T-helper 1 cell (primary cell): ENCODE measurements at places on chromosomes 2 and 18.

DNA sequence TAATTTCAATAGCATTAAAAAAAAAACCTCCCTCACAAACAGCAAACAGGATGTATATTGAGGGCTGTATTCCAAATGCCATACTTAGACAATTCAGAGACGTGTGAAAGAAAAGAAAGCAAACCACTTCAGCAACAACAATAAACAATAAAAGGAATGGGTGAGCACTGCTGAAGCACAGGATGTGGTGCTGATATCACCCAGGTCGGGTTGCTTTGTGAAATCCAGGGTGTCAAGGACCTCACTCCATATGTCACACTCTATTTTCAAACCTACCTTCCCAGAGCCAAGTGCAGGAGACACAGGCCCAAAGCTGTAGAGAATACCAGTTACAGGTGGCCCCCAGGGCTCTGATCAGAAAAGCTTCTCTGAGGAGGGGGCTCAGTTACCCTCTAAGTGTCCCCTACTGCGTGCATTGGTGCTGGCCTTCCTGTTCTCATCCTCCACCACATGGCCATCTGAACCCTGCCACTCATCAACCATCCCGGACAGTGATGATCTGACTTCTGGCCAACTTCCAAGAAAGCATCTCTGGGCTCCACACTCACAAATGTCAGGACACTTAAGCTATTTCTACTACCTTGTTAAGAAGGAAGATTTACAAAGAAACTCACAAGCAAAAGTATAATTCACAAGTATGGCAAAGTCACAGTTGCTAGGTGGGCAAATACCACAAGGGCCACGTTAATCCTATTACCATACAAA is 363.0 kb downstream of the SS18 start:
- DNase-seq, result no peak

DNA sequence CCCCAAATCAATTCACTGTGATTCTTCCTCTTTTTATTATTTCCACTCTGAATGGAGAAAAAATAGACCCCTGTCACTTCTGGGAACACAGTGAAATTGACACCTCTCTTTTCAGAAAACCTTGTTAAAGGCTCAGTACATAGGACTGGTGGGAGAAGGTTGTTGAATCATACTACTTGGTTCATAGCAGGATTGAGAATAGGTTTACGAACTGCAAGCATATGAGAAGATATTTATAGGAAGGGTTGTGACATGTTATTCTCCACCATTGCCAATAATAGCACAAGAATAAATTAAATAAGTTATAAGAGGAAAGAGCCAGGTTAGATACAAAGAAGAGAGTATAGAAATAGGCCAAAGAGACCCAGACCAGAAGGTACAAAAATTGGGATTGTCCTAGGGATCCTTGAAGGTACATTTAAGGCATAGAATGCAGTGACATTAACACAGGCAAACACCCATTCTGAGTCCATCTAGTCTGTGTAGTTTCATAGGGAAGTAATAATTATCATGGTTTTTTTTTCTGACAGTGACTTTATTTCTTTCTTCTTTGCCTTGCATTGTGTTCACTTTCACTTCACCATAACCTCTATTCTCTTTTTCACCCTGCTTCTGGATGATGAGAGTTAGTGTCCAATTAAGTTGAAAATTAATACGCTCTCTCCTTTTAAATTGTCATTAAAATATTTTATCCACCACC is 21.8 kb upstream of the SERPINE2 start:
- DNase-seq, result no peak

GRCh38 chr18:77894060-77894459 is 644.4 kb downstream of the GALR1 start:
- no peak for DNase-seq

- no peak for DNase-seq
Observed at GRCh38 chr2:6771634-6772611, 93.8 kb downstream of the CMPK2 start.

DNA sequence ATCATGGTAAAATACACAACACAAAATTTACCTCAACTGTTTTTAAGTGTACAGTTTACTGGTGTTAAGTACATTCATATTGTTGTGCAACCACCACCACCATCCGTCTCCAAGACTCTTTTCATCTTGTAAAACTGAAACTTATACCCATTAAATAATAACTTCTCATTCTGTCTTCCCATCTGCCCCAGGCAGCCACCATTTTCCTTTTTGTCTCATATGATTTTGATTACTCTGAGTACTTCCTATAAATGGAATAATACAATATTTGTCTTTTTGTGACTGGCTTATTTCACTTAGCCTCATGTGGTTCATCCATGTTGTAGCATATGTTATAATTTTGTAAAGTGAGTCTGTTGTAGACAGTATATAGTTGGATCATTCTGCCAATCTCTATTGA is 82.7 kb downstream of the ALMS1 start:
- DNase-seq, result no peak

DNA sequence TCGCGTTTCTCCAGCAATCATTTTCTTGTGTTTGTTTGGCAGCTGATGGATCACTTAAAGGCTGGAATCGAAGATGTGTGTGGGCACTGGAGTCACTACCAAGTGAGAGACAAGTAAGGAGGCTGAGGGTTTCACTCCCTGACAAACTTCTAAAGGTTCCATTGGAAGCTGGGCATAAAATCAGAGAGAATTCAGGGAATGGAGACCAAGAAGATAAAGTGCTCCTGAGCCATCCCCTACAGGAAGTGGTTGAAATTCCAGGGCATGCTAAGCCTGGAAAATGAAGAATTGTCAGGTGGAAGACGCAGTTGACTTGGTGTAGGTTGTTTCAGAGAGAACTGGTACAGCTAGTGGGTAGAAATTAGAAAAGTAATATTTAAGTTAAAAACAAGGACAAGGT is 39.1 kb downstream of the SLC9A4 start:
- DNase-seq, result no peak

DNA sequence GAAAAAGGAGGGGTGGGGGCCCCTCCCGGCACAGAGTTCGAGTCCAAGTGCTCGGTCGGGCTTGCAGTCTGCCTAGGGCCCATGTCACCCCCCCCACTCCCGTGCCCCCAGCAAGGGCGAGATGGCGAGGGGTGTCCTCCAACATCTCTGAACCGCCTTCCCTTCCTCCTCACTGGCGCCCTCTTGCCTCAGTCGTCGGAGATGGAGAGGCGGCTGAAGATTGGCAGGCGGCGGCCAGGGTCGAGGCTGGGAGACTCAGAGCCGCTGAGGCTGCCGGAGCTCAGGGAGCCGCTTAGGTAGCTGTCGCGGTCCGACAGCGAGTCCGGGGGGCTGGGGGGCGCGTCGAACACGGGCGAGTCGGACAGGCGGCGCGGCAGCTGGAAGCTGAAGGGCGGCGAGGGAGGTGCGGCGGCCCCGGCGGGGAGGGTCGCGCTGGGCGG is 2.3 kb downstream of the ZFP36L2 start:
- DNase-seq, result peak; percentile 52

GRCh38 chr2:4604767-4605166 is 901.4 kb downstream of the DCDC2C start:
- DNase-seq, result no peak

DNA sequence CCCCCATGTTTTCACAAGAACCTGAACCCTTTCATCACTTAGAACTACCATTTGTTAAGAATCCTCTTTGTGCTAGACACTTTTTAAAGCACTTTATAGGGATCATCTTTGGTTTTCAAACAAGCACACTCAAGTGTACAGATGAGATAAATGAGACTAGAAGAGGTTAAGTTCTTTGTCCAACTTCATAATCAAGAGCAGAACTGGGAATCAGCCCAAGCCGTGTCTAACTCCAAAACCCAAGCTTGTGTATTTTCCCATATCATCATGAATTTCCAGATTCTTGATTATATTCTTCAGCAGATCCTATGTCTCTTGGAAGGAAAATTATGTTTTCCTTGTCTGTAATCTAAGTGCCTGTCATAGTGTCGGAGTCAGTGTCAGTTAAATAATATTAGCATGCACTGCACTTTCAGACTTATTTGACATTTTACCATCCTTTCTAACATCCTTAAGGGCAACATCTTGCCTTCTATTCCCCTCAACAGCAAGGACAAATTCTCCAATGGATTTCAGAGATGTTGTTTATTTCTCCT is 123.0 kb upstream of the SETBP1 start:
- DNase-seq, result no peak

DNA sequence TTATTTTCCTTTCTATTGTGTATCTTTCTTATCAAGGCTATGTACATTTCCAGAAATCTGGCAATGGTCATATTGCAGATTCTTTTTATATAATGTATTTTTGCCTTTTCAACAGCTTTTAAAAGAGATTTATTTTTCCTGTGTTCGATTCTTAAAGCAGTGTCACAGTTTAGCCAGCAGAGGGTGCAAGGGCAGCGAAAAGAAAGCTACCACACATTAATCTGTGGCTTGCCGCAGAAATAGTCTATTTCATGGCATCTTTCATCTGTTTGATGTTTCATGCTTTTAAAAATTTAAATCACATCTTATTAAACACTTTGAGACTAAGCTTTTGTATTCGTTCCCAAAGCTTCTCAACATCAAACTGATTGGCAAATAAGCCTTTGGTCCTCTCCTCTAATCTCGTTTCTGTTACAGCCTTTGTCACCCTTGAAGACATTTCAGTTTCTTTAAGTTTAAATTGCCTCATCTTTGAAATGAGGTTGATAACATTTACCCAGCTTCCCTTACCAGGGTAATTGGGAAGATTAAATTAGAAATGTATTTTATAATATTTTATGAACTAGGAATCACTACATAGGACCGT is 73.3 kb downstream of the PIK3C3 start:
- peak; percentile 2 for DNase-seq

DNA sequence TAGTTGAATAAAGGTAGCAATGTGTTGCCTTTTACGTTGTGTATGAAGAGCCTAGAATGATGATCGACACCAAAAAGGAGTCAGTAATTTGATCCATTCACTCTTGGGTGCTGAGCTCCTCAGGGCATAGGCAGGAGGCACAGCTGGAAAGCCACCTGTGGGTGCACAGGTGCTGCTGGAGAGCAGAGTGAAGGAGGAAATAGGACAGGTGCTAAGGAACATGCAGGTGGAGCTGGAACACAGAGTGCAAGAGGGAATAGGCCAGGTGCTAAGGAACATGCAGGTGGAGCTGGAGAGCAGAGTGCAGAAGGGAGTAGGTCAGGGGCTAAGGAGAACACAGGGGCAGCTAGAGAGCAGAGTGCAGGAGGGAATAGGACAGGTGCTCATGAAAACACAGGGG is 86.1 kb downstream of the SH3YL1 start:
- DNase-seq, result no peak

GRCh38 chr2:218188528-218188927 is 21.8 kb upstream of the CXCR1 start:
- no peak for DNase-seq

- no peak for DNase-seq
Observed at GRCh38 chr2:215811409-215812345, 201.7 kb downstream of the MREG start.

- no peak for DNase-seq
Observed at GRCh38 chr18:78411539-78411938, 568.1 kb upstream of the SALL3 start.

- peak; percentile 95 for DNase-seq
Observed at GRCh38 chr2:239369631-239370161, 31.1 kb downstream of the HDAC4 start.

DNA sequence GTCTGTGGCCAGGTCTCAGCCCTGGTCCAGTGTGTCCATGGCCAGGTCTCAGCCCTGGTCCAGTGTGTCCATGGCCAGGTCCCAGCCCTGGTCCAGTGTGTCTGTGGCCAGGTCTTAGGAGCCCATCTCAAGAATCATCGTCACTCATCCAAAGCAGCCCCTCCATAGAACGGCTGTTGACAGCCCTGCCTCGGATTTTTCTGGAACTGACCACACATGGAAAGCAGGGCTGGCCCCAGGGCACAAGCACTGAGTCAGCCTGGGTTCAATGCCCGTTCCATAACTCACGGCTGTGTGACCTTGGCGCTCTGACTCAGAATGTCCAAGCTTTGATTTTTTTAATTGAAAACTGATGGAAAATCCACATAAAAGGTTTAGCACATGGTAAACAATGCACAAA is 59.9 kb upstream of the SNTG2 start:
- no peak for DNase-seq

DNA sequence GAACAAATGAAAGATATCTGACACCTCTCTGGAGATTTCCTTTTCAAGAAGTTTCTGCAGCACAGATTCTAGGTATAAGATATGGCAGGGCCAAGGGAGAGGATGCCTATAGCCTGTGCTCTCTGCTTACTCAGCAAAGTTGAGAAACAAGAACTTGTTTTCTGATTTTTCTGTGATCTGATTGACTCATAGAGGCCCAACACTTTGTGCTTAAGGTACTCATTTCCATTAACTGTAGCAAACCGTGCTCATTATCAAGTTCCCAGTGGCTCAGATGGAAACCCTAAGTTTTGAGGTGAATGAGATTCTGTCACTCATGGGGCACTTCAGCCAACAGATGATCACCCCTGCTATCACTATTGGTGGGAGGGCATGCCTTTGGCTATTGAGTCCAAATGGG is 124.3 kb downstream of the SP100 start:
- no peak for DNase-seq

- no peak for DNase-seq
Observed at GRCh38 chr2:233414273-233414654, 60.0 kb downstream of the DGKD start.
